ENCODE measurements at places on chromosomes 16 and 17.
A peak's percentile ranks its signal among the peaks of the same experiment; 100 is the strongest.

- no peak for DNase-seq
These were observed 1.4 kb downstream of the CENPV start for GRCh38 chr17:16351831-16352230.

GRCh38 chr16:4911970-4912386, 25.0 kb downstream of the PPL start:
- no peak for DNase-seq

DNA sequence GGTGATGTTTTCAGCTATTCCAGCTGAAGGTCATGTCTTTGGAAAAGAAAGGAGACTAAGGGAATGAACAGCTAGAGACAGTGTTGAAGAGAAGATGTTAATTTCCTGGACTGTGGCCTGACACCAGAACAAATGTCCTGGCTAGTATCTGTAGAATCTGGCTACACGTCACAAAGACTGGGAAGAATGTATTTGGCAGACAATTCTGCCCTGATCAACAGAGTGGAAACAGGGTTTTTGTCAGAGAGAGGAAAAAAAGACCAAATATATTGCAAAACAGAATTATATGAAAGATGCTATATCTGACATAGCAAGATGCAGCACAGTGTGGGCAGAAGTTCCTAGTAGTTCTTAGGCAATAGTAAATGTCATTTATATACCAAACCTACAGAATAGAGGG, 17.0 kb upstream of the ANKFN1 start:
- DNase-seq = no peak

- no peak for DNase-seq
These were observed 23.0 kb downstream of the NAGPA start for GRCh38 chr16:5010576-5011329.

DNA sequence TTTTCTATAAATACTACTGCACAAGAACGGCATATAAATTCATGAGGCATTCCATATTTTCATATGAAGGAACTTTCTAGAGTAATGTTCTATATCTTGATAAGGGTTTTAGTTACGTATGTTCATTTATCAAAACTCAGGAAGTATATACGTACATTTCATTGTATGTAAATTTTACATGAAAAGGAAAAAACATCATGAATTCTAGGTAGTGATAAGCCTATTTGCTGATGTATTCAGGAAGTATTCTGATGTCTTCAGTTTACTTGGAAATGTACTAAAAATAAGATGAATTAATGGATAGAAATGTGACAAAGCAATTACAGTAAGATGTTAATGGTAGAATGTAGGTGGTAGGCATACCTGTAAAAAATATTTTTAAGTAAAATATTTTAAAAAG, 4.7 kb downstream of the DGKE start:
- DNase-seq = no peak

- no peak for DNase-seq
These were observed 123.6 kb downstream of the CMIP start for GRCh38 chr16:81567987-81568748.

DNA sequence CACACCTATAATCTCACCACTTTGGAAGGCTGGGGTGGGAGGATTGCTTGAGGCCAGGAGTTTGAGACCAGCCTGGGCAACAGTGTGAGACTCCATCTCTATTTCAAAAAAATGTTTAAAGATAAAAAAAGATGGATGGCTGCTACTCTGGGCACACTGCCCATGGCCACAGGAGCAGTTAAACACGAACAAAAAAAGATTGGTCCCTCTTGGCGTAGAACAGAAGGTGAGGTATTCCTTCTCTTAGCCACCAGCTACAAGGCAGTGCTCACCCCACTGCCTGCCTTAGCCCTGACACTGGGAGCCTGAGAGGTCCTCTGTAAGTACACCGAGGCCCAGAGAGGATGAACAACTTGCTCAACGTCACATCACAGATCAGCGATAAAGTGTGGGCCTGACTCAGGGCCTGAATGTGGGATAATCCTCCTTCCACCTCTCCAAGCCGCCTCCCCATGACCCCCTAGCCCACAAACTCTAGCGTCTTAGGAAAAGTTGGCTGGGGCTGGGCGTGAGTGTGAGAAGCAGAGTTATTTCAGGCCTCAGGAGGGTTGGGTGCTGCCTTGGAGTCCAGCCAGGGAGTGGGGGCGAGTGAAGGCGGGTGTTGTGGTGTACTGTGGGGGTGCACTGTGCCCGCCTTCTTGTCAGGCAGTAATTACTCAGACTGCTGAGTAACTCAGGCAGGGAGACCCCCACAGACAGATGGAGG, 2.3 kb upstream of the DPH1 start:
- DNase-seq = no peak

DNA sequence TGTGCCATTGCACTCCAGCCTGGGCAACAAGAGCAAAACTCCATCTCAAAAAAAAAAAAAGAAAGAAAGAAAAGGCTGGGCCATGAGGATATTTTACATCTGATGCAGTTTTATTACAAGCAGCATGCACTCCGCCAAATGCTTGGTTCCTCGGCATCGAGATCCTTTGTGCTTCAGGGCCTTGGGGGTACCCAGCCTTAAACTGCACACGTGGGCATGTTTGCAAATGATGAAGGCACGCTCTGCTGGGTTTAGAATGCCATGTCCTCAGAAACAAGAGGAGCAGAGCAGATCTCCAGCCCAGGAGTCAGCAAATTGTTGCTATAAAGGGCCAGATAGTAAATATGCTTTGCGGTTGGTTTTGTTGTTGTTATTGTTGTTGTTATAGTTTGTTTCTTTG, 153.2 kb downstream of the KATNIP start:
- DNase-seq = no peak

DNA sequence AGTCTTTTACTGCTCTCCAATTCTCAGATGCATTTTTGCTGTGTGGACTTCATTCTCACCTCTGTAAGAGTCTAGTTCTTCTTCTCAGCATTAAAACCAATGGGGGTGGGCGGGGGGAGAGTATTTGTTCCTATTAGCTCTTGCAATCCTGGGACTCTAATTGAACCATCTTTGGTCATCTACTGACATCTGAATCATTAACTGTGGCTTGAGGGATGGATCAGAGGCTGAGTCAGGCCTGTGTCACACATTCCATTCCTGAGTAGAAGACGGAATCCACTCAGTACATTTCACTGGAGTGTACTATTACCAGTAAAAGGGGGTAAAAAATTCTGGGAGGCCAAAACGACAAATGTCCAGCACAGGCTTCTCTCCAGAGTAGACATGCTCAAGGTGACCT, 12.8 kb upstream of the ZNF23 start:
- no peak for DNase-seq

- no peak for DNase-seq
These were observed 45.4 kb downstream of the PRSS54 start for GRCh38 chr16:58249388-58249779.

- no peak for DNase-seq
These were observed 14.7 kb upstream of the C16orf82 start for GRCh38 chr16:27052007-27052406.

- DNase-seq = no peak
These were observed 3.7 kb upstream of the LYZL6 start for GRCh38 chr17:35947156-35947585.

- DNase-seq = no peak
These were observed 39.3 kb downstream of the TRIM37 start for GRCh38 chr17:59067340-59067739.

DNA sequence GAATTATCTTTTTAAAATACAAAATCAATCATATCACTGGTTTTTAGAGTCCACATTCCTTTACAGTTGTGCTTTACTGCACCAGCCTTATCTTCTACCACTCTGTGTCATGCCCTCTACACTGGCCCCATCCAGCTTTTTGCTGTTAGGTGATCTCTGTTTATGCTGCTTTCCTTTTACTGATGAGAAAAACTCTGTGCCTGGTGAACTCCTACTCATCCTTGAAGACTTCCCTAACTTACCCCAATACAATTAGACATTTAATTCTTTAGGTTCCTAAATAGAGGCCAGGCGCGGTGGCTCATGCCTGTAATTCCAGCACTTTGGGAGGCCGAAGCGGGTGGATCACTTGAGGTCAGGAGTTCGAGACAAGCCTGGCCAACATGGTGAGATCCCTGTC, 64.6 kb downstream of the MRTFB start:
- no peak for DNase-seq

DNA sequence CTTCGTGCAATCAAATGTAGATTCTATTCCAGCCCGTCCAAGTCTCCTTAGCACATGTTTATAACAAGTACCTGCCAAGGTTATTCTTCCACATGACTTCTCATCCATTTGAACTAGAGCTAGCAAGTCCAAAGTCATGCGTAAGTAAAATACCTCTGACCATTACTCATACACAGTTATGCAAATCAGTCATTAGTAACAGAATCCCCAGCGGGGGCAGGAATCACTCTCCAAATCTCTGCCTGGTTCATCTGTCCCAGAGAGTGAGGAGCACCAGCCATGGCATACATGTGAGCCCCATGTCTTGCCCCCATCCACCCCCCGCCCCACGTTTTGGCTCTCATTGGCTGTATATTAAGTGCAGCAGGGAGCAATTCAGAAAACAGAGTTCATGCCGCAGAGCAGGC, 27.7 kb downstream of the SRL start:
- DNase-seq = no peak

DNA sequence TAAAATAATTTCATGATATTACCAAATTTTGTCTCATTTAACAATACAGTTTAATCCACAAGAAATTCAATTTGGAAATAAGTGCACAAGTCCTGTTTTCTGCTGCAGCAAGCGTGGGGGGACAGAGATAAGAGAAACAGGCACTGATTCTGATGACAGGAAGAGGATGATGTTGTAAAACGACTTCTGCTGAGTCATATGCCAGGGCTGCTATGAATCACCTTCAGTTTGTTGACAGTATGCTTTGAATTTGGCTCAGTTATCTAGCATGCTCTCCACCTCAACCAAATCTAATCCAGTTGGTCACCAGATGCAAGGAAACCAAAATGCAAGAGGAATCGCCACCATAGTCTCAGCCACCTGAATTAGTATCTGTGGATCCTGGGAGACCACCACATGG, 244.1 kb upstream of the MON1B start:
- no peak for DNase-seq

GRCh38 chr17:2062571-2063183, 7.8 kb downstream of the HIC1 start:
- DNase-seq = no peak

- no peak for DNase-seq
These were observed 5.1 kb downstream of the TPPP3 start for GRCh38 chr16:67388191-67388590.

DNA sequence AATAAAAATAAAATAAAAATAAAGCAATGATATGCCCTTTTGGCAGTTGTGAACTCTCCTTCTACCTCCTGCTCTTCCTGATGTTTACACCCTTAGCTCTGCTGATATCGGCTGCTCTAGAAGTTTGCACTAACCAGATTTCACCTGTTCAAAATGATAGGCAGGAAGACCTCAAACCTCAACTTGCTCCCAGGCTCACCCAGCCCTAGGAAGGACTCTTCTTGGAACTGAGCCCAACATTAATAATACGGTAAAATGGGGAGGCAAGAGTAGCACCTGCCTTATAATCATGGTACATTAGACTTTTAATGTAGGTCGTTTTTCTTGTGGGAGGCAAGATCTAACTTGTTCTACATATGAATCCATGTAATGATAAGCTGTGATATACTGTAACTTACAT, 61.2 kb upstream of the MED13 start:
- no peak for DNase-seq

DNA sequence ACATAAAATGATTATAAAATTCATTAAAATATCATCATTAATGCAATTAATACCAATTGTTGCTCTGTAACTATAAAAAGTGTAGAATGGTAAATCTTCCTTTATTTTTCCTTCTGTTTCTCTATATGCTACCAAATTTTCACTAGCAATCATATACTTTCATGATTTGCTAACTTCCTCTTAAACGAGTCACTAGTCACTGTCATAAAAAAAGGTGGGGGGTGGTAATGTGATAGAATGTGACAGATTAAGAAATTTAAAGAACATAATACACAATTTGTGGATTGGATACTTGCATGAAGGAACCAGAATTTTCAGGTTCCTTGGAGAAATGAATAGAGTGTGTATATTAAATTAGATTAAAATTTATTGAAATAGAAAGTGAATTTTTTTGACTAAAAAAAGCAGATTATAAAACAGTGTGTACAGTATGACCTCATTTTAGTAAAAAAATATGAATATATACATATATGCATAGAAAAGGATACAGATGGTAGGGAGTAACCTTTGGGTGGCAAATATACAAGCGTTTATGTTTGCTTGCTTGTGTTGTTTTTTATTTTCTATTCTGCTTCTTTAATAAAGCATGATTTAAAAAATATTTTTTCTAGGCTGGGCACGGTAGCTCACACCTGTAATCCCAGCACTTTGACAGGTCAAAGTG, 56.7 kb upstream of the C17orf78 start:
- DNase-seq = no peak

GRCh38 chr17:49567871-49568694, 7.6 kb upstream of the NXPH3 start:
- DNase-seq = peak; percentile 90

DNA sequence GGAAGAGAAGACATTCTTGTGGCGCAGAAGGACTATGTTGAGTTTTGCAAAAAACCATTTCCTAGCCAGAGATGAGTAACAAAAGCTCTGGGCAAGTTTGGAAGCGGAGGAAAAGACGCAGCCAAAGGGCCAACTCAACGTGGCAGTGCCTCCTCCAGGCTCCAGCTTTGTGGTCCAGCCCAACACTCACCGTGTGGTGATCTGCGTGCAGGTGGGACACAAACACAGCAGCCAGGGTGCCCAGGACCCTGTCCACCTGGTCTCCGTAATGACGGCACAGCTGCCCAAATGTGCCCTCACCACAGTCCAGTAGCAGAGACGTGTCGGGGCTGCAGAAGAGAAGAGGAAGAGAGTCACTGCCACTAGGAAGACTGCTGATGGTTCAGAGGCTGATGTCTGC, 21.5 kb downstream of the ELAC2 start:
- no peak for DNase-seq

DNA sequence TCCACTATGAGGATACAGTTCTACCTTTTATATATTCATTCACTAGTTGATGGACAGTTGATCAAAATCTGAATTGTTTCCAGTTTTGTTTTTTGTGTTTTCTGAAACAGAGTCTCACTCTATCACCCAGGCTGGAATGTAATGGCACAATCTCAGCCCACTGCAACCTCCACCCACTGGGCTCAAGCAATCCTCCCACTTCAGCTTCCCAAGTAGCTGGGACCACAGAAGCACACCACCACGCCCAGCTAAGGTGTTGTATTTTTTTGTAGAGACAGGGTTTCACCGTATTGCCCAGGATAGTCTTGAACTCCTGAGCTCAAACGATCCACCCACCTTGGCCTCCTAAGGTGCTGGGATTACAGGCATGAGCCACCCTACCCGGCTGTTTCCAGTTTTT, 21.0 kb downstream of the LSM12 start:
- DNase-seq = no peak

- DNase-seq = no peak
These were observed 51.8 kb downstream of the SKAP1 start for GRCh38 chr17:48378238-48378637.

DNA sequence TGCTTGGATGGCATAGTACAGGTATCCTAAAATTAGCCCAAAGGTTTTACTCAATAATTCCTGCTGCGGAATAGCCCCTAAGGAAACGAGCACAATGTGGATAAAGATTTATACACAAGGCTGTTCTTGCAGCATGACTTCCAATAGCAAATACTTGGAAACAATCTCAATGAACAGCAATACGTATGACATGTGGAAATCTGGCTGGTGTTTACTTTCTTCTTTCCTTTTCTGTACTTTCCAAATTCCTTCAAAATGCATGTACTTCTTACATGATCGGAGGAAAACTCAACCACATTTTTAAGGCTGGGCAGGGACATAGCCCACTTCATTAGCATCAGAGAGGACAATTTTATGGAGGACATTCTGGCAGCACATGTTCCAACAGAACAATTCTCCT, 86.6 kb downstream of the C16orf95 start:
- DNase-seq = no peak
